Vagina (tissue), 2 donors: ENCODE measurements at places on chromosomes 6 and 20.

GRCh38 chr6:118281291-118281690, 266.8 kb upstream of the PLN start:
- no peak for DNase-seq

GRCh38 chr20:3042625-3043024, 797 bp upstream of the GNRH2 start:
- DNase-seq = no peak

DNA sequence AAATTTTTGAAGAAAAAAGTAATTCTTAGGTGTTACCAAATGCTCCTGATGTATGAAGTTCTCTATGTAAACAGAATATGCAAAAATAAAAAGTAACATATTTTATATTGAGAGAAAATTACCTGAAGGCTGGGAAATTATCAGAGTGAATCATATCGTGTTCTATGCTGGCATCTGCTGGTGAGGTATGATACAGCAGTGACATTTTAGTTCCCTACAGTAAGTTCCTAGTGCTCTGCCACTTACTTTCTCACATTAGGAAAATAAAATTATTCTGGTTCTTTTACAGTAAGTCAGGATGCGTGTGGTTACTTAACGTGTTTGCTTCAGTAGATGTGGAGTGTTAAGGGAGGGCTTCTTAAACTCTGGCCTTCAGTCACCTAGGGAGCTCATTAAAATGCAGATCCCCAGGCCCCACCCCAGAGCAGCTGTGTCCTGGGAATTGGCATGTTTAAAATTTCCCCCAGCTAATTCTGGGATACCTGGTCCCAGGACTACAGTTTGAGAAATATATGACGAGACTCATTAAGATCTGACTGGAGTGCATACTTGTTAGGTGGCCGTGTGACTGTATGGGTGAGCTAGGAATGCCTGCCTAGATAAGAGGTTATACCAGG, 3.2 kb downstream of the ACTR5 start:
- no peak for DNase-seq

GRCh38 chr6:37381579-37381978, 27.8 kb downstream of the RNF8 start:
- DNase-seq = no peak

DNA sequence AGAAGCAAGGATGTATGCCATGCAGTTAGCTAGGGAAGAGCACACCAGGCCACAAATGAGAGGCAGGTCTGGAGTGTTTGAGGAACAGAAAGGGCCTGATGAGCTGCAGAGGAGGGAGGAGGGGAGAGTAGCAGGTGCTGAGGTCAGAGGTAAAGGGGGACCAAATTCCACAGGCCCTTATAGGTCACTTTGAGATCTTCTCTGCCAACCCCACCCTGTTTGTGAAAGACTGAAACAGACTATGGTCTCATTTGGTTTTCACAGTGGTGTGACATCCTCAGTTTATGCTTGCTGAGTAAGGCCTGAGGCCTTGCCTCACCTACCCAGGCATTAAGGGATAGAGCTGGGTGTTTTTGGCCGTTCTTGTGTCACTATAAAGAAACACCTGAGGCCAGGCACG, 187.7 kb upstream of the MYLIP start:
- no peak for DNase-seq

- no peak for DNase-seq
Measured at GRCh38 chr6:96899019-96899418, 1.3 kb upstream of the NDUFAF4 start.
